Kidney capillary endothelial cell (primary cell): ENCODE measurements at places on chromosomes 6 and 20.

DNA sequence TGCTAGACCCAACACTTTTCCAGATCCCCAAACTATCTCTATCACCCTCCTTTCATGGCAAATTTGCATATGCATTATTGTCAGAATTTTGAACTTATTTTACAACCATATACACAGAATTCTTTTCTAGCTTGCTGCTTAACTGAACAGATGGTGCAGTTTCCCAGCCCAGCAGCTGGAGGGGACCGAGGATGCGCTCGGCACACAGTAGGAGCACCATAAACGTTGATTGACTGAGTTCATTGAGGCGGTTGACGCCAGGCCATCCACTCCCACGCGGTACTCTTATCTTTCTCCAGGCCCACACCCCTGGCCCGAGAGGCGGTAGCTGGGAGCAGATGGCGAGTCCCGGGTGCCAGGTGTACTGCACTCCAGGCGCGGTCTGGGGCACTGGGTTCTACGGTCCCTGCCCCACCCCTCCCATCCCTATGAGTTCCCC, 6.8 kb upstream of the SOX4 start:
- no peak for DNase-seq

- DNase-seq: no peak
Observed at GRCh38 chr6:143727035-143727434, 49.3 kb downstream of the PHACTR2 start.

- no peak for DNase-seq
Observed at GRCh38 chr6:4794140-4794707, 18.0 kb downstream of the CDYL start.

DNA sequence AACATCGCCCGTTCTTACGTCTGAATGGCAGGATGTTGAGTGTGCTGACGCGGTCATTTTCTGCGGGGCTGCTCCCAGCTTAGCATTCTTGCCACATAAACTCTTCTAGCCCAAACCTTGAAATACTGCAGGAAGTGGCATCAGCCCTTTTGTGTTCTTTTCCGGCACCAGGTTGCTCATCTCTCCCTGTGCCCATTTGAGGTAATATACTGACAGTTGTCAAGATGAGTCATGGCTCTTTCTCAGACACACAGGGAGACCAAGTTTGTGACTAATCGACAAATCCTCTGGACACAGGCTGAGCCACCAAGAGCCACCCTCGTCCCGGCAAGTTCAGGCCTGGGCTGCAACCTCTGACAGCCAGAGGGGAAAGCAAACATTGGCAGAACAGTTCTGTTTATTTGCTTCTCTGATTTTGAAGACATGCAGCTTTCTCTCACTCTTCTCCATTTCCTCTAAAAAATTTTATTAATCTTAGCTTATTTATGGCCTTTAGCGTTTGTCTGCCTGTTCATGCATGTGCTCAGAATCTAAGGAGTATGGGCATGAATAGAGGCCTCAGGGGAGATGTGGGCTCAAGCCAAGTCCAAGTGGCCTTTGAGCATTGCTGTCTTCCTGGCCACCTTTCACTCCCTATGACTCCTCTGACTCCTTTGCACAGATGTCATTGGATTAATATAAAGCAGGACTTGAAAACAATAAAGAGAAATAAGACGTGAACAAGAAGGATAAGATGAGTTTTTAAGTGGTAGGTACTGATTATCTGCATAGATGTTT, 328.2 kb upstream of the JAG1 start:
- peak; percentile 100 for DNase-seq

- no peak for DNase-seq
Observed at GRCh38 chr20:10672624-10673127, 1.1 kb downstream of the JAG1 start.
